Smooth muscle cell of the umbilical artery (primary cell): ENCODE measurements at places on chromosomes 5 and 9. TPM values are rescaled to one million over a fixed set of nuclear protein-coding genes. Genes with fewer than 3 reads are reported as not detected.

Gene CARTPT
- not detected in 2 replicates for total RNA-seq

Gene NUTM2G
- not detected in 2 replicates for total RNA-seq

Gene AK3
- 51.1 and 70.0 TPM in 2 replicates for total RNA-seq

Gene URM1
- total RNA-seq: 20.5 and 34.4 TPM in 2 replicates

Gene ITGA1
- total RNA-seq: 107 and 365 TPM in 2 replicates

Gene ZDHHC11B
- total RNA-seq: not detected in 2 replicates

Gene PCDHGA7
- total RNA-seq: 4.2 and 6.8 TPM in 2 replicates

Gene OTP
- total RNA-seq: not detected in 2 replicates

Gene CRHBP
- total RNA-seq: not detected in 2 replicates

Gene IL9
- total RNA-seq: not detected in 2 replicates

Gene PDE8B
- total RNA-seq: not detected in 2 replicates

Gene F12
- total RNA-seq: 0.51 and 0.89 TPM in 2 replicates

Gene COL5A1
- 1,286 and 1,941 TPM in 2 replicates for total RNA-seq

Gene PTGS1
- 2.6 and 4.5 TPM in 2 replicates for total RNA-seq

Gene CCDC152
- 0.30 and 1.6 TPM in 2 replicates for total RNA-seq

Gene OMD
- not detected in 2 replicates for total RNA-seq

Gene SEMA4D
- total RNA-seq: 0.14 and 0.30 TPM in 2 replicates

Gene SEMA5A
- 19.3 and 26.1 TPM in 2 replicates for total RNA-seq

Gene FGF1
- total RNA-seq: 3.3 and 12.5 TPM in 2 replicates

Gene IFNA2
- total RNA-seq: not detected in 2 replicates

Gene SLC34A3
- under 0.01 TPM in 1 of 2 replicates, not detected in the other for total RNA-seq

Gene MUSK
- under 0.01 TPM in 1 of 2 replicates, not detected in the other for total RNA-seq

Gene CTNND2
- under 0.01 TPM in 1 of 2 replicates, not detected in the other for total RNA-seq

Gene SGCD
- total RNA-seq: 12.7 and 31.2 TPM in 2 replicates

Gene HNRNPAB
- total RNA-seq: 40.7 and 57.1 TPM in 2 replicates

Gene LCN15
- not detected in 2 replicates for total RNA-seq

Gene PCA3
- total RNA-seq: not detected in 2 replicates

Gene HTR1A
- total RNA-seq: not detected in 2 replicates

Gene PCDHA13
- 0.09 TPM in 1 of 2 replicates, not detected in the other for total RNA-seq

Gene PCDHGB2
- 2.1 and 2.4 TPM in 2 replicates for total RNA-seq

Gene LRRC19
- total RNA-seq: not detected in 2 replicates

Gene TNFSF15
- 0.32 and 3.0 TPM in 2 replicates for total RNA-seq

Gene SOX30
- 0.18 TPM in 1 of 2 replicates, not detected in the other for total RNA-seq

Gene SYNPO
- total RNA-seq: 15.4 and 19.0 TPM in 2 replicates

Gene ENTREP1
- under 0.01 and 0.05 TPM in 2 replicates for total RNA-seq

Gene DMRTA1
- total RNA-seq: 1.1 and 2.1 TPM in 2 replicates

Gene WNT8A
- not detected in 2 replicates for total RNA-seq

Gene NUTM2F
- total RNA-seq: not detected in 2 replicates

Gene SRD5A1
- 9.5 and 30.7 TPM in 2 replicates for total RNA-seq

Gene PCDH12
- under 0.01 and 0.05 TPM in 2 replicates for total RNA-seq

Gene RLN2
- total RNA-seq: not detected in 2 replicates

Gene CLIC3
- total RNA-seq: 2.5 and 3.3 TPM in 2 replicates

Gene PAEP
- not detected in 2 replicates for total RNA-seq

Gene FBXW11
- total RNA-seq: 97.7 and 98.4 TPM in 2 replicates

Gene AIF1L
- 0.09 and 0.30 TPM in 2 replicates for total RNA-seq
